ENCODE measurements at places on chromosomes 11 and 22.

- peak; percentile 87 for DNase-seq
These were observed 9.7 kb upstream of the LRP5 start for GRCh38 chr11:68302670-68303069.

- DNase-seq: no peak
These were observed 29.2 kb downstream of the GRAMD4 start for GRCh38 chr22:46649141-46650077.

DNA sequence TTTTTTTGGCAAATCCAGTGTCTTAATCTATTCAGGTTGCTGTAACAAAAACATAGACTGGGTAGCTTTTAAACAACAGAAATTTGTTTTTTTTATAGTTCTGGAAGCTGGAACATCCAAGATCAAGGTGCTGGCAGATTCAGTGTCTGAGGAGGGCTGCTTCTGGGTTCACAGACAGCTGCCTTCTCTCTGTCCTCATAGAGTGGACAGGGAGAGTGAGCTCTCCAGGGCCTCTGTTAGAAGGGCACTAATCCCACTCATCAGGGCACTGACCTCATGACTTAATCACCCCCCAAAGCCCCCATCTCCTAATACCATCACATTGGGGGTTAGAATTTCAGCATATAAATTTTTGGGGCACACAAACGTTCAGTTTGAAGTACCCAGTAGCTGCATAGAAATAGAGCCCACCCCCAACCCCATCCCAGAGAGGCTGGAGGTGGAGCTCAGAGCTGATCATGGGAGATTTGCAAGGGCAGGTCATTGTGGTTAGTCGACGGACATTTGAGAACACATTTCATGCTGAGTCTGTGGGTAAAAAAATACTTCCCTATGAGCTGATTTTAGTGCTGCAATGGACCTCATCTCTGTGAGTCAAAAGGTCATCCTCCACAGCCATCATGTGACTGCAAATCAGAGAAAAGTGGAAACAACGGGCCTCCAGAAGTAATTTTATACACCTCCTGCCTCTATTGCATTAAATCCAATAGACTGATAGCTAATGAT, 203.1 kb upstream of the CADM1 start:
- DNase-seq: no peak

DNA sequence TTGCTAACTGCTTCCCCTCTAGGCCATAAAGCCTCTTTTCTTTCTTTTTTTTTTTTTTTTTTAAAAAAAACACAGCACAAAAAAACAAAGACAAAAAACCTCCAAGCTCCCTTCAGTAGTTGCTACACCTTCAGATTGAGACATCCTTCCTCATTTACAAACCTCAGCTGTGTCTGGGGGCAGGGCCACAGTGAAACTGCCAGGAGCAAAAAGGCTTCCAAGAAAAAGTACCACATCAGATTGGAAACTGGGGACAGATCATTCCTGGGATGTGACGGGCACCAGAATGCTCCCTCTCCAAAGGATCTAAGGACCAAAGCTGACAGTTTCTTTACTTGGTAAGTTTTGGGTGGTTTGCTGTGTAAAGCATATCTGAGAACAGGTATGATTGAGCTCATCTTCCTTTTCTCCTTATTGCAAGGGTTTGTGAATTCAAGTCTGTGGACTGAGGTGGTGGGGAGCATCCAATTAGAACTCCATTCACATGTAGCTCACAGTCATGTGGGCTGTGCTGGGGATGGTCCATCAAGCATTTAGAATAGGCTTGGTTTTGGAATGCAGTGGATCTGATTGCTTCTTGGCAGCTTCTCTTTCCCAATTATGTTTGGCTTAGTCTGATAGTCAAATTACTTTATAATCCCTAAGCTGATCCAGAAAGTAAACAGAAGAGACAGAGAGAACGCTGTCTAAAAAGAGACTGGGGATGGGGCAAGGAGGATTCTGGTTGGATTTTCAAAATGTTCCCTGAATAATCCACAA, 705 bp downstream of the BBOX1 start:
- DNase-seq: no peak

- DNase-seq: no peak
These were observed 161.1 kb upstream of the CADM1 start for GRCh38 chr11:115665175-115665821.
